Central memory CD4-positive, alpha-beta T cell (primary cell): ENCODE measurements at places on chromosomes 2 and 18.

DNA sequence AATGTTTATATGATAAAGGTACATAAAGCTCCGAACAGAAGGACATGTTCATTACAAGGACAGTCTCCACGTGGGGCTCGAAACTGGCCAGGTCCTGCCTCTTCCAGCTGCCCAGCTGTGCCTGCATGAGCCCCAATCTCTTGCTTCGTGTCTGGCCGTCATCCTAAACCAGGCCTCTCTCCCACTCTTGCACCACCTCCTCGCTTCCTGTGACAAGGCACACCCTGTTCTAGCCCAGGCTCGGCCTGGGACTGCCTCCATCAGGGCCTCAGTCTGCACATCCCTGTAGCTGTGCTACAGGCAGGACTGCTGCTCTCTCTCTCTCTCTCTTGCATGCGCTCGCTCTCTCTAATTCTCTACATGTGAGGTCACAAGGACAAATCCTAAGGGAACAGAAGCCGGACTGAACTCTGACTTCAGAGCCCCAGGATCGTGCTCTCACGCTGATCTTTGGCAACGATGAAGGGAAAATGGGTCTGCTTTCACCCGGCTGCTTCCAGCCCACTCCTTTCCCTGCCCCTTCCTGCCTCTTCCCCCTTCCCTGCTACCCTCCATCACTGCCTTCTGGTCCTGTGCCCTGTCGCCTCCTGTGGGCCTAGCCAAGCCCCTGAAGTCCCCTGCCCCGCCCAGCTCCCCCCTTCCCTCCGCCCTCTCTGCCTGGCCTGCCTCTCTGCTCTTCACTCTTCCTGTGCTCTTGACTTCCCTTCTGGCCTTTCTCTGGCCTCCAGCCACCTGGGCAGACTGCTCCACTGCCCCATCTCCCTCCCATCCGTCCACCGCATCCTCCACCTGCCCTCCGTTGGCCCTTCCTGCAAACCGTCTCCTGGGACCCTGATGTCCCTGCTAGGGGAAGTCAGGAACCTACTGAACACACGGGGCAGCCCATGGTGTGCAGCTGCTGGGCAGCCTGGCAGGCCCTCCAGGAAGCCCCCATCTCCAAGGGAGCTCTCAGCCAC is 7.8 kb upstream of the GPR55 start:
- no peak for DNase-seq

DNA sequence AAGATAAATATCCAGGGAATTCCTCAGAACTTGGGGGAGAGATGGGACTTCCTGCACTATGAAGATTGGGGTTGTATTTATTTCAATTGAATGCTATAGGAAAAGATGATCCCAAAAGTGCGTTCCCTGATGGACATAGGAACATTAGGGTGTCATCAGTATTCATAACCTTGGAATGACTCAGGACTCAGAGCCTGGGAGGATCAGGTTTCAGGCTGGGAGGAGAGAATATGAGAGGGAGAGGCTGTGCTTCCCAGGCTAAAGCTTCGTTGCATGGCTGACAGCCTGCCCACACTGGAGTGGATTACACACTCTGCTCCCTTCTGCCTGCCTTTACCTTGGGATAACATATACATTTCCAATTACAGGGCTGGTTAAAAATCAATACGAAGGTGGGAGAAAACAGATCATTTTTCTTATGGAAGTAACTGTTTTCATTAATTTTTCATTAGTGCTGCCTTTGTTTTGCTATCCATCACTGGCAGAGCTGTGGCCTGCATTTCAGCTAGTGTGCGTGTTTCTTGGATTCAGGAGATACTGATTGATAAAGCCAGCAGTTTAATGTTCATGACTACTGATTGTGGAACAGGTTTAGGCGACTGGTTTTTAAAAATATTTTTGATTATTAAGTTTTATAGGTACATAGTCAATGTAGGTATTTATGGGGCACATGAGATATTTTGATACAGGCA is 118.7 kb downstream of the KCTD1 start:
- no peak for DNase-seq

DNA sequence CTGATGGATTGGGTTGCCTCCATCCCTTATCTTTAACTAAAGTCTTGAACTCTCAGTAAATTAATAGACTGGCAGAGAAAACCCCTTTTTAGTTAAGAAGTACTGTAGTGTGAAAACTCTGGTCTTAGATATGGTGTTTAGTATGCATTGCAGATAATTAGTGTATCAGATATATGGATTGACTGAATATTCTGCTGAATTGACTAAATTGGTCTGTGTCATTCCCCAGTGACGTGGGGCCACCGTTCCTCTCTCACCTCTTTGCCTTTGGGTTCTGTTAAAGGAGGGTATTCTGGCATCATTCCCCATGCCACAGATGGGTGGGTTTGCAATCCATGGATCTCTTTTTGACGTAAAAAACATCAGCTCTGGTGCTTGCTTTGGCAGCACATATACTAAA is 67.1 kb upstream of the XPO1 start:
- DNase-seq: no peak

DNA sequence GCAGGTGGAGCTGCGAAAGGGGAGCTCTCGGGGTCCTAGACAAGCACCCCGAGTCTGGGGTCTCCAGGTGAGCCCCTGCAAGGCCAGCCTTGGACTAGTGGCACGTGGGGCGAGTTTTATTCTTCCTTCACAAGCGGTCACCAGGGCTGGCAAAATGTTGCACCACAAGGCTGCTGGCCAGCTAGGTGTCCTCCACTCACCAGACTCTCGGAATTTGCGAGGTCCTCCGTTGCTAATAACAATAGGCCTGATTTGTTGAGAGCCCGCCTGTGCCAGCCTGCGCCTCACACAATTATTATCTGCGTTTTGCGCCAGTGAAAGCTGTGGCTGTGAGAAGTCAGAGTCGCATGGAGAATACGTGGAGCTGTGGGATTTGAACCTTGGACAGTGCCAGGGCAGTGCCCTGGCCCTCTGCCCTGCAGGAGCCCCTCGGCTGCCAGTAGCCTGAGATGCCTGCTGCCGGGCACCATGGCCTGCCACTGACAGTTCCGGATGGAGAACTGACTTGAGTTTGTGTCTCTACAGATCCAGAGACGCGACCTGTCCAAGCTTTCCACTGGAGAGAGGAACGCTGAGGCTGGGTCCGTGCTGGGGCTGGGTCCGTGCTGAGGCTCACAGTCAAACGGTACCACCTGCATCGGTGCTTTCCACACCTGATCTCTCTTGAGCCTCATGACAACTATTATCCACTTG is 77.6 kb upstream of the ODC1 start:
- DNase-seq: no peak

- DNase-seq: no peak
Observed at GRCh38 chr2:173680574-173680973, 284.6 kb downstream of the SP3 start.

- no peak for DNase-seq
Observed at GRCh38 chr2:128236491-128237035, 82.1 kb downstream of the HS6ST1 start.

GRCh38 chr2:1717113-1717512 is 27.2 kb downstream of the PXDN start:
- DNase-seq: no peak

- DNase-seq: no peak
Observed at GRCh38 chr18:28494151-28494550, 317.2 kb upstream of the CDH2 start.

GRCh38 chr2:160469164-160469563 is 24.4 kb downstream of the RBMS1 start:
- DNase-seq: no peak

GRCh38 chr2:170054997-170055396 is 123.0 kb upstream of the MYO3B start:
- no peak for DNase-seq

- DNase-seq: no peak
Observed at GRCh38 chr2:16727256-16727655, 61.6 kb upstream of the CYRIA start.

DNA sequence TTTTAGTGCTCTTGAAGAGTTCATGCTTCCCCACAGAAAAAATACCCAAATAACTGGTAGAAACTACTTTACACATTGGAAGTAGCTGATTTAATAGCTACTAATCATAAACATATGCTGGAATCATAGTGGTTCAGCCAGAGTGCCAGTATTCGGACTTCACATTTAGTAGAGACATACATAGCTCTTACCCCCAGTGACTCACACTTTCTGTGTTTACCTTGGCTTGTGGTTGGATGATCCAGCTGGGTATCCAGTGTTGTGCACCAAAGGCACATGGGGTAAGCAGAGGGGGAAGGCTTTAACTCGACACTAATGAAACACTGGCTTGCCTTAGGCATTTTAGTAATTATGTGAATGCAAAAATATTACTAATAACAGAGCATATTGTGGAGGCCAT is 18.1 kb downstream of the ARHGAP28 start:
- no peak for DNase-seq

DNA sequence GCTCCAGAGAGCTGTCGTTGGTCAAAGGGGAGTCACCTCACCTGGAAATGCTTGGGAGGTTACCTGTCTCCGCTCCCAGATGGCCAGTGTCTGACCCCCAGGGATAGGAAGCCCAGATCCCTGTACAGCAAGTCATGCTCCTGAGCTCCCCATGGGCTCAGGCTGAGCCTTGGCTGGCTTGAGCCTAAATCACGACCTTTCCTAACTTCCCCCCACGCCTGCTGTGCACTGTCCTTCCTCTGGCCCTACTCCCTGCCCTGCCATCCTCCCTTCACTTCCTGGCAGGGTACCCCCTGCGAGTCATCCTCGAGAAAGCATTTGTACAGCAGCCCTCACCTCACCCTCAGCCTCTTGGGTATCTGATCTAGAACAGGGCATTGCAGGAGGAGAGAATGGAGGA is 9.2 kb upstream of the HDAC4 start:
- DNase-seq: no peak

DNA sequence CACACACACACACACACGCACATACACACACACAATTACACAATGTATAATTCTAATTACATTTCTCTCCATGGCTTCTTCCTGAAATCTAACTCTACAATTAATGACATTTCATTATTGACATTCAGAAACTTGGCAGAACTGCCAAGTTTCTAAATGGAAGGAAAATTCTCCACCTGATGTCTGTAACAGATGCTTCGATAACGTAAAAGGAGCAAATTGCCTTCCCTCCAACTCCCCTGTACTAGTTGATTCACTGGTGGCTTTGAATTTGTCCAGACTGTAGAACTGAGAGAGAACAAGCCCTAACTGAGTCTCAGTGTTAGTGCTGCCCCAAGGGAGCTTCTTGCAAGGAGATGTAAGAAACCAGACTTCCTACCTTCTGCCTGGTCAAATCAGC is 255.1 kb upstream of the TMEM200C start:
- DNase-seq: no peak

- DNase-seq: no peak
Observed at GRCh38 chr2:43152186-43152585, 74.2 kb downstream of the ZFP36L2 start.

DNA sequence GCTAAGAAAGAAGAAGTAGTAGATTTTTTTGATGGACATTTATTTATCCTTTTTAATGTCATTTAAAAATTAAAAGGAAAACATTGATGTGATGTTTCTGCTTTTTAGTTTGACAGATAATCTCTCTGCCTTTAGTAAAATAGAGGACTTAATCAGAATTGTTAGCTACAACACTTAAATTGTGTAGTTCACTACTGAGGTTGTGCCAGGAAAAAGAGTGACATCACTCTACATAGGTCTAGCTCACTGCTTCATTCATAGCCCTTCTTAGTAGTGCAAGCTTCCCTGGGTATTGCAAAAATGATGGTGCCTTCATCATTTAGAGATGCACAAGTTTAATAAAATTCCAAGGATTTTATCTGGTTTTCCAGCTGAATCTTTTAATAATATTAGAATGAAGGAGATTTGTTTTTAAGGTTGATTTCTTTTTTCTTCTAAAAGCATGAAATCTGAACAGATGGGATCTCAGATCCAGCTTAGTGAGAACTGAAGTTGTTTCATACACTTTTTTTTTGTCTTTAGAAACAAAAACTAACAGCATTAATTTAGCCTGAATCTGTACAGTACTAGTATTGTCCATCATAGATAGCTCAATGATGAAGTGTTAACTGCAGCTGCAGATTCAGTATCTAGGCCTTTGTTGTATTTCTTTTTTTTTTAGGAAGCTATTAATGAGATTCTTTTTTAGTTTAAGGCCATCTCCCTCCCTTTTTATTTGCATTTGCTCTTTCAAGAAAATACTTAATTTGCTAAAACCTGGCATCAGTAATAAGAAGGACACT is 20.6 kb upstream of the TMEFF2 start:
- DNase-seq: no peak

- DNase-seq: no peak
Observed at GRCh38 chr2:174914853-174915760, 90.1 kb downstream of the CHN1 start.

DNA sequence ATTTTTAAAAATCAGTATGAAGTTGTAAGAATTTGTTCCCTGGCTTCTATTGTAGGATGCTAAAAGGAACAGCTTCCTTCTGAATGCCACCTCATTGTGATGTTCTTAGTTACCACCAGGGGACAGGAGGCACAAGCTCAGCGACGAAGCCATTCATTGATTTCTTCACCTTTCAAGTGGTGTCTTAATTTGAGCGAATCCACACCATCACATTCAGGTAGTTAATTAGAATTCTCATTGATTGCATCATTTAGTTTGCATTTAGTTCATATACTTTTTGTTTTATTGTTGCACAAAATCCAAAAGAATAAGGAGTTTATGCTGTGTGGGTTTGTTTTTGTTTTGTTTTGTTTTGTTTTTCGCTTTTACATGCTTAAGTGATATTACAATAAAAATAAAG is 23.1 kb downstream of the CYP27C1 start:
- no peak for DNase-seq

- no peak for DNase-seq
Observed at GRCh38 chr18:37967261-37967660, 401.7 kb upstream of the CELF4 start.

GRCh38 chr2:174486563-174487107 is at the start of gene GPR155:
Gene GPR155 (minus strand): TSS chr2:174487029. CDS start chr2:174481956, 5,073 bp downstream.
- peak; percentile 34 for DNase-seq

DNA sequence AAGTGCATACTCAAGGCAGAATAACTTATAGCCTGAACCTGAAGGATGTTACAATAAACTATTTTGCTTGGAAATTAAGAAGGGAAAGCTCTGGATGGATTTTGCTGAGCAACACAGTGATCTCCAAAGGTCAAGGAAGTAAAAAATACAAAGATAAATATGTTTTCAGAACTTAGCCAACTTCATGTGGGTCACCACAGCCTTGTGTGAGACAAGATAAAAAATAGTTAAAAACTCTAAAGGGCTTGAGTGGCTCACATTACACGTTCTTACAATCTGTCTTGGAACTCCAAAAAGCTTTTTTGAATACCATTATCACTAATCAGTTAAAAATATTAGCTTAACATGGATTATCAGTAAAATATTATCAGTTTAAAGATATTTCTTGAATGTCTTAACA is 28.9 kb upstream of the MTX2 start:
- no peak for DNase-seq

DNA sequence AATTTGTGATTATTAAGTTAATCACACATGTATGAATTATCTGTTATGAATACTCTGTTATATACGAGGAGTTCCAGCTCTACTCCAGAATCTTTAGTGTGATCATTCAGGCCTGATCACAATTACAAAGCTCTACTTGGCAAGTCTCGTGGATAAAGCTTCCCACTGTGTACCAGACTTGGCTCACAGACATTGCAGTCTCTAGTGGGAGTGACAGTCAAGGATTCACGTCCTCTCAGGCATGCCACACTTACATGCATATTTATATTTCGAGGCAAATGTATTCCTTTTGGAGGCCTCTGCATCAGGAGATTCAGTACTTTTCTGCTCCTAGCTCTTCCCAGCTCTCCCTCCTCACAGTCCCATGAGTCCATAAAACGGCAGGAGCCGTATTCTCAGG is 403.4 kb upstream of the CDH7 start:
- DNase-seq: no peak
